G401 (cell line): ENCODE measurements at places on chromosomes 4 and X. TPM values are rescaled to one million over a fixed set of nuclear protein-coding genes. Genes with fewer than 3 reads are reported as not detected.

Gene SSX1
- not detected in 2 replicates for total RNA-seq

DNA sequence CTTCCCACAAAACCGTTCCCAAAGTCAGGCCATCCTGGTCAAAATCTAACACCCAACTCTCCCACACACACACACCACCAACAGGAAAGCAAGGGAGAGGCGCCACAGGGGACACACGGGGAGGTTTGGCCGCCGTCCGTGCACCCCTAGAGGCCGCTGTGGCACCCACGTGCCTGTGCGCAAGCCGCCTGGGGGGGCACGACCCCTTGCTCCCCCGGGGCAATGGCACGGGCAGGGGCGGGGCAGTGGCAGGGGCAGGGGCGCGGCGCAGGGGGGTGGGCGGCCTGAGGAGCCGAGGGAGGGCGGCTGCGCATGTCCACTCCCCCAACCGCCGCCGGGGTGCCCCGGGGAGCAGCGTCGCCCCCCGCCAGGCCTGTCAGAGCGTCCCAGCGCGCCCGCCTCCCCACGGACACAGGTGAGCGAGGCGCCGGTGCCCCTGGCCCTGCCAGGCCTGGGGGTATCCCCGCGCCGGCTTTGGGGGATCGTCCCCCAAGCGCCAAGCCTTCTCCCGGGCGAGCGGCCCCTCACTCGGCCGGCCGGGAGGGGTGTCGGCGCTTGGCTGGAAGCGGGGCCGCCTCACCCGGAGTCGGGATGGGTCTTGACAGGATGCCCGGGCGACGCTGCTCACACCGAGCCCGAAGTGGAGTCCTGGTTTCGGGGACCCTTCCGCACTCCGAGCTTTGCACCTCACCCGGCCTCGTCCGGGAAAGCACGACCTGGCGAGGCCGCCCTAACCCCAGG is at the start of gene ERAS:
Gene ERAS (plus strand): TSS at position 379 of the 741 bp plus-strand sequence. CDS start 2,611 bp downstream, outside the sequence.
- no peak for DNase-seq

Gene QDPR
- 70.7 and 75.4 TPM in 2 replicates for total RNA-seq

GRCh38 chrX:31266203-31267076 is 194.6 kb upstream of the FTHL17 start:
- peak; percentile 51 for DNase-seq

Gene KLHL5
- total RNA-seq: 68.1 and 91.7 TPM in 2 replicates

Gene OPHN1
- 1.7 and 3.9 TPM in 2 replicates for total RNA-seq

- DNase-seq: peak; percentile 4
Measured at GRCh38 chr4:74671080-74671698, 123.1 kb downstream of the BTC start.

- no peak for DNase-seq
Measured at GRCh38 chr4:57854748-57855147, 744.6 kb upstream of the IGFBP7 start.

GRCh38 chrX:22095286-22095685 is 63.2 kb downstream of the PHEX start:
- no peak for DNase-seq

- DNase-seq: no peak
Measured at GRCh38 chr4:180619440-180619839, 1623.8 kb upstream of the TENM3 start.

DNA sequence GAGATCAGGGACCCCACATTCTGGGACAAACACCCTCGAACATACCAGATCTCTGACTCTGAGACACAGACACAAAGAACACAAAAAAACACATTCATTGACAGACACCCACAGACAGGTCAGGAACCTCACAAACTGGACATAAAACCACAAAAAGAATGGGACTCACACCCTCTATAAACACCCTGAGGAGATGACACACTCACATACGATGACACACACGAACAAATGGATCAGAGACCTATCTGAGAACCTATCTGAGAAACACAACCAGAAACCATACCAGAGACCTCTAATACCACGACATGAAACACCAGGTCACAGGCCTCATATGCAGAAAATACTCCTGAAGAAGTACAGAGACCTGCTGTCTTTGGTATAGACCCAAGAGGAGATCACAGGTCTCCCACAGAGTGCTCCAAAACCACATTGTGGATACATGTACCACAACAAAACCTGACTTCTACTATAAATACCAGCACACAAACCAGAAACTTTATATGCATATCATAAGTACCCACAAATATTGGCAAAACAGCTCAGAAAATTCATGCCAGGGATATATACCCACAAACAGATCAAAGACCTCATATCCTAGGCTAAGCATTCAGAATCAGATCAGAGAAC is 19.5 kb downstream of the SUV39H1 start:
- no peak for DNase-seq

- DNase-seq: no peak
Measured at GRCh38 chrX:114152130-114152529, 431.8 kb upstream of the HTR2C start.

Gene PLAC1
- total RNA-seq: 0.47 TPM in 1 of 2 replicates, not detected in the other

GRCh38 chrX:47814851-47815250 is 21.9 kb upstream of the ZNF81 start:
- DNase-seq: no peak

DNA sequence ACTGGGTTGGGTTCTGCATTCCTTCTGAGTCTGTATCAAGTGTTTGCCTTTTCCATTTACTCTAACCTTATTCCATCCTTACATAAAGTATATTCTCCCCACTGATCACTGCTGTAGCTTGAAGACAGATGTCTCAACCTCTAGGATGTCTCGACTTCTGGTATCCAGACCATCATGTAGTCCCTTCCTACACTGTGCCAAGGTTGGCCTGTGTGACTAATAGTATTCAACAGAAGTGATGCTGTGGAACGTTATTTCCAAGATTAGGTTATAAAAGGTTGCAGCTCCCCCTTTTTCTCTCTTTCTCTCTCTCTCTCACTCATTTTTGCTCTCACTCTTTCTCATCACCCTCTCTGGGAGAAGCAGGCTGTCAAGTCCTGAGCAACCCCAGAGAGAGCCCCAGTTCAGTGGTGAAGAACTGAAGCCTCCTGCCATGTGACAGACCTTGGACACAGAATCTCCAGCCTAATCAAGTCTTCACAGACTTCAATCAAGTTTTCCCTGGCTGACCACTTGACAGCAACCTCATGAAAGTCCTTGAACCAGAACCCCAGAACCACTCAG is 75.4 kb downstream of the PRDM5 start:
- no peak for DNase-seq

Gene SPANXB1
- not detected in 2 replicates for total RNA-seq

- no peak for DNase-seq
Measured at GRCh38 chrX:20212486-20213089, 54.1 kb downstream of the RPS6KA3 start.

- no peak for DNase-seq
Measured at GRCh38 chr4:3244002-3244401, 5.0 kb upstream of the MSANTD1 start.

DNA sequence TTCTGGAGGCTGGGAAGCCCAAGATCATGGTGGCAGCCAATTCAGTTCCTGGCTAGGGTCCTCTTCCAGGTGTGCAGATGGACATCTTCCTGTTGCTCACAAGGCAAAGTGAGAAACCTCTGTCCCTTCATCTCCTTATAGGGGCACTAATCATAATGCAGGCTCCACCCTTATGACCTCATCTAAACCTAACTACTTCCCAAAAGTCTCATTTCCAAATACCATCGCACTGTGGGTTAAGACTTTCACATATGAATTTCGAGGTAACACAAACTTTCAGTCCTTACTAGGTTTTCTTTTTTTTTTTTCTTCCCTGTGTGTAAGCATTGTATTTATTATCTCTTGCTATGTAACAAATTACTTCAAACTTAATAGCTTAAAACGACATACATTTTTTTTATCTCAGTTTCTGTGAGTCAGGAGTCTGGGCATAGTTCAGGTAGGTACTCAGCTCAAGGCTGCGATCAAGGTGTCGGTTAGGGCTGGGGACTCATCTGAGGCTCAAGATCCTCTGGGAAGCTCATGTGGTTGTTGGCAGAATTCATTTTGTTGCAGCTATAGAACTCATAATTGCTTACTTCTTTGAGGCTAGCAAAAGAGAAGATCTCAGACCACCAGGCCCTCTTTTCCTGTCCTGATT is 204.7 kb upstream of the STK26 start:
- no peak for DNase-seq

GRCh38 chr4:11805842-11806241 is 377.1 kb upstream of the HS3ST1 start:
- peak; percentile 13 for DNase-seq

Gene MAGEA12
- not detected in 2 replicates for total RNA-seq

GRCh38 chrX:69556060-69557011 is 52.2 kb downstream of the NALF2 start:
- DNase-seq: no peak

DNA sequence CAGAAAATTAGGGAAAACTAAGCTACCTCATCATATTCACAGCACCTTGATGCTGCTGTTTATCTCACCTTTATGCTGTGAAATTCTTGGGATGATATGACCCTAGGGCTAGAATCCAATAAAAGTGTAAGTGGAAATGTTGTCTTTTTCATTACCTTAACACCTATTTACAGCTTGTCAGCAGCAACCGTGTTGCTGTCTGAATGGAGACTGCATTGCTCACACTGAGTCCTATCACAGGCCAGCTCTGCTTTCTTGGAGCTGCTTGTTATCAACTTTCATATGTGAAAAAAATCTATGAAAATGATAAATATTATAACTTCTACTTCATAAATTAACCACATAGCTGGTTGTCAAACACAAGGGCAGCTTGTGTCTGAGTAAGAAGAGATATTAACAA is 789.5 kb downstream of the TECRL start:
- peak; percentile 71 for DNase-seq

Gene SYP
- 8.7 and 13.8 TPM in 2 replicates for total RNA-seq

Gene CT45A1
- not detected in 2 replicates for total RNA-seq

Gene NOCT
- 24.3 and 29.2 TPM in 2 replicates for total RNA-seq

- DNase-seq: no peak
Measured at GRCh38 chr4:20493761-20494353, 206.4 kb upstream of the PACRGL start.

DNA sequence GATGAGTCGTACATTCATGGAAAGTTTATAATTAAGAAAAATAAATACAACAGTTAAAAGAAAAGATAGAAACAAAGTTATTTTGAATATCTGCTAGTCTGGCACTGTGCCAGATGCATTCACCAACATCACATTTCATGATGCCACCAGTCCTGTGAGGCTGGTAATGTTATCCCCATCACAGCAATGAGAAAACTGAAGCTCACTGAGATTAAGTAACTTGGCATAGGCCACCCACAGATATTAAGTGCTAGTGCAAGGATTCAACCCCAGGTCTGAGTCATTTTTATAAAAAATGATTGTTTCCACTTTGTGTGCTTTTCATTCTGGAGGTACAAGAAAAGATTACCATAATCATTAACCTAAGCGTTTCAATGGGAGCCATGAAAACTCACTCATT is 65.0 kb upstream of the IL15 start:
- no peak for DNase-seq

DNA sequence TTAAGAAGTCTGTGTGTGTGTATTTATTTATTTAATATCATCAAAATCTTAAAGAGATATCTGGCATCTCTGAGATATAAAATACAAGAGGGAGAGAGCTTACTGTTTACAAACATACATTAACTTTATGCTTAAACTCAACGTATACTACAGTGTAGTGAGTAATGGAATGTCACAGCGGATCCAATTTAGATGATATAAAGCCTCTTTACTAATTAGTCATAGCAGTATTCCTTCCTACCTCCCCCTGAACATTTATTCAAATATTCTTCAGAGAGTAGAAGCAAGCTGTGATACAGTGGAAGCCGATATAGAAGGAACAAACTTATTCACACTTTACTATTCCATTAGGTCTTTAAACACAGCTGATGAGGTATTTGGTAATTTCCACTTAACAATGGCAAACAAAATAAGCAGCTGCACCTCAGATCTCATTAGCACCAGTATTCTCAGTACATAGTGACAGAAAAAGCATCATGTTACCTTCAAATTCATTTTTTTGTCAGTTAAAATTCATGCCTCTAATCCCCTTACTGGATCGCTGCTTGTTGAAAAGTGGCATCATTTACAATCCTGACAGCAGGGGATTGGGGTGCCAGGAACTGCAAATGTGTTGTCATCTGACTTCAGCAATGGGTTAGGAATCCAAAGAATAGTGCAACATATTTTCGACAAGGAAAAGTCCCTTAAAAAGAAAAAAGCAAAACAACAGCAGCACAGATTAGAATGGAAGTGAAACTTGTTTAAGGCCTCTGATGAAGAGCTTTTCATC is 658.7 kb upstream of the EPHA5 start:
- DNase-seq: no peak

- DNase-seq: no peak
Measured at GRCh38 chr4:156198511-156198910, 244.8 kb upstream of the CTSO start.

Gene PALLD
- total RNA-seq: 0.51 TPM in 1 of 2 replicates, not detected in the other

DNA sequence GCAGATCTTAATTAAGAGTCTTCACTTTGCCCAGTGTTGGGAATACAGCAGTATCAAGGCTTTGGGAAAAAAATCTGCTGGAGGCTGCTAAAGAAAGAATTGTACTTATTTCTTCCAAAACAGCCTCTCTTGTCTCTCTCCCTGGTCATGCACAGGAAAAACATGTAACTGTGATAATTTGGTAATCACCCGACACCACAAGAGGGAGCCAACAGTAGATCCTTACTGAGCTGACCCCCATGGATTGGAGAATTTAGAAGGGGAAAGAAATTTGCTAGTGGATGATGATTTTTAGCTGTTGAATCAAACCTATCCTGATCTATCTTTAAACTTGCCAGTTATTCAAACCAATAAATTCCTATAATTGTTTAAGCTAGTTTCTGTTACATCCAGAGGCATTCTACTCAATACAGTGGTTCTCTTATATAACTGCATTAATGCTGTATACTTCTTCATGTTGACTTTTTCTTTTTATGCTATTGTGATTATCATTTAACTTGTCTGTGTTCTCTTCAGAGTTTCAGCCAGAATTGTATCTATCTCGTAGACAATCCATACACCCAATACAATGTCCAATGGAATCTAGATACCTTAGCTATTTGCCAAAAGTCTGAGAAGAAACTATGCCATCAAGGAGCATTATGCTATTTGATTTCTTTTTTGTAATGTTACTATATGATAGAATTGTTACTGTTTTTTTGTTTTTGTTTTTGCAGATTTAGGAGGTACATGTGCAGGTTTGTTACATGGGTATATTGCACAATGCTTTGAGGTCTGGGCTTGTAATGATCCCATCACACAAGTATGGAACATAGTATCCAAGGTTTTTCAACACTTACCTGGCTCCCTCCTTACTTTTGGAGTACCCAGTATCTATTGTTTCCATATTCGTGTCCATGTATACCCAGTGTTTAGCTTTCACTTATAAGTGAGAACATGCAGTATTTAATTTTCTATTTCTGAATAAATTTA is 31.3 kb upstream of the ARHGEF38 start:
- DNase-seq: peak; percentile 34

GRCh38 chr4:170089274-170089667 is 485 bp downstream of the AADAT start:
- DNase-seq: peak; percentile 8

DNA sequence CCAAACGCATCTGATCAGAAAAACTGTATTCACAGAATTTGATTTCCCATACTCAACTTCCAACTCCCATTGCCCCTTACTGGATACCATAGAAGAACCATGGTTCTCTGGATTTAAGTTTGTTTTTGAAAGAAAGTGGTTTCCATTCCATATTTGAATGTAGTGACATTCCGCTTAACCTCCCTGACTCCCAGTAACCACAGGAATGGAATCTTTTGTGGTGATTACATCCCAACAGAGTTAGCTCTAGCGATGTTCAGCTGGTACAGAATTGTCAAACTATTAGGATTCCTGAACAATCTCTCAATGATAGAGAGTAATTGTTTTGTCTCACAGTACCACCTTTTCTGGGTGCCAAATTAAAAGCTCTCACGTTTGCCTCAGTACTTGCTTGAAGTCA is 1.7 kb downstream of the NUDT10 start:
- no peak for DNase-seq

GRCh38 chr4:71663780-71664179 is 120.1 kb downstream of the GC start:
- DNase-seq: no peak

GRCh38 chr4:53905941-53906377 is 158.4 kb downstream of the CHIC2 start:
- peak; percentile 32 for DNase-seq
